ENCODE measurements at places on chromosomes 7 and 10. TPM values are rescaled to one million over a fixed set of nuclear protein-coding genes. Genes with fewer than 3 reads are reported as not detected.

Gene HMX2
- total RNA-seq: not detected

Gene STAG3
- total RNA-seq: 1.1 TPM

Gene EPO
- total RNA-seq: not detected

Gene FOXP2
- not detected for total RNA-seq

Gene KAZALD1
- 6.7 TPM for total RNA-seq

Measured in MCF 10A (cell line).